ENCODE measurements at places on chromosomes 6 and 20.

DNA sequence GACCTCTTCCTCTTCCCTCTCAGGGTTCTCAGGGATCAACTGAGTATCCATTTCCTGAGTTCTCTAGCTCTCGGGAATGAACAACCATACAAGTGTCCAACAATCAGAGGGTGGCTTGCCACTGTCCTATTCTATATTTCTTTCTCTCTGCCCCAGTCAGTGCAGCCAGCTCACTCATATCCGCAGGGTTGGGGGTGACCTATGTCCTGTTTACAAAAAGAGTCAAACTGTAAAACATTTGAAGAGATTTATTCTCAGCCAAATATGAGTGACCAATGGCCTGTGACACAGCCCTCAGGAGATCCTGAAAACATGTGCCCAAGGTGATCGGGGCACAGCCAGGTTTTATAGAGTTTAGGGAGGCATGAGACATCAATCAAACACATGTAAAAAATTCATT lies 10.8 kb upstream of the BTN3A2 start:
- DNase-seq: no peak

GRCh38 chr6:16730738-16731477 lies 30.4 kb downstream of the ATXN1 start:
- peak; percentile 32 for DNase-seq

GRCh38 chr6:157037165-157037564 lies 260.0 kb downstream of the ARID1B start:
- DNase-seq: no peak

DNA sequence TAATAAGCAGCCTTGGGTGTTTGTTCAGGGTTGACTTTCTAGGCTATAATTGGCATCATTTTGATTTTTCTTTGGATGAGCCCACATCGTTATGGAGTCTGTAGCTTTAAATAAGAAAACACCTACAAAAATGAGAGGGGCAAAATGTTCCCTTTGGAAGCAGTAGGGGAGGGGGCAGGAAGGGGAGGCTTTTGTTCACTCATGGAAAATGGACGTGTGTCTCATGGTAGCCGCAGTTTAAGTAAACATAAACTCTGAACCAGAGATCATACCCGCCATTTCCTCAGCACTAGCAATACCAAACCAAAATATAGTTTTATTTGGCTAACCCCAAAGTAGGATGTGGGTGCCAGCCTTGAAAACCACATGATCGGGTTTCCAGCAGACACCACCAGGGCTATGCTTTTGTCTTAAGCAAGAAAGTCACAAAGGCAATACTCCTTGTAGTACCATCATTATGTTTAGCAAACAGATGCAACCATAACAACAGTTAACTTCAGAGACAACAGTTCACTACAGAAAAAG lies 572.5 kb upstream of the JAG1 start:
- no peak for DNase-seq

DNA sequence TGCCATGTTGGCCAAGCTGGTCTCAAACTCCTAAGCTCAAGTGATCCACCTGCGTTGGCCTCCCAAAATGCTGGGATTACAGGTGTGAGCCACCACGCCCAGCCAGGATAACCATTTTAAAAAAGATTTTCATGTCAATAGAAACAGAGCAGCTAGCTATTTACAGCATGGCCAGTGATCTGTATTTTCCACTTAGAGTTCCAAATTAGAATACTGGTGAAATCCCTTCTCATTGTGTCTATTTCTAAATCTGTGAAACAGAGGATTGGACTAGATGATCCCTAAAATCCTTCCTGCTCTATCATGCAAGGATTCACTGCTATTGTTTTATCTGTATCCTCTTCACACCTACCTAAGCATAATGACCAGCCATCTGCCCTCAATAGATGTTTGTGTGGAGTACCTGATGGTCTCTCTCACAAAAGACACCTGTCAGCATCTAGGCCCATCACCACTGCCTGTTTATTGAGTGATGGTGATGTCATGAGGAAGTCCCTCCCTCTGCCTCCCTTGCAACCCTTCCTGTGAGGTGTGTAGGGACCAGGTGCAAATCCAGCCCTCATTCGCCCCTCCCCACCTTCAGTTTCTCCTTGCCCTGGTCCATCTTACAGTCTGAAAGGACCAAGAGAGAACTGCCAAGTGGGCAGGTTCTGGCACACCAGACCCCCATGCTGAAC lies 26.5 kb upstream of the SMIM29 start:
- DNase-seq: no peak

DNA sequence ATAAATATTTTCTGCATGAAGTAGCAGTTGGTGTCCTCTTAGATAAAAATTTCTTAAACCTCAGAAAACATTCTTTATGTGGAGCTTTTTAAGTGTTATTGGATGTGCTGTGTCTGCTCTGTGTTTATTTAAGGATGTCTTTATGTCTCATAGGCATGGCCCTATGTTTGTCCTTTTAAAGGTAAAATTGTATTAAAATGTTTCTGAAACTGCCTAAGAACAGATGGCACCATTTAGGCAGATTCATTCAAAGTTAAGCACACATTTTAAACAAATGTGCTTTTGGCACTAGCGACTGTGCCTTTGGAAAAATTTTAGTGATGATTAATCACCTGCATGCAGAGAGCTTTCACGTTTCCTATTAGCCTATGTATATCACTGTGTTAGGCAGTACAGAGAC lies 125.2 kb downstream of the KIF6 start:
- DNase-seq: peak; percentile 48

DNA sequence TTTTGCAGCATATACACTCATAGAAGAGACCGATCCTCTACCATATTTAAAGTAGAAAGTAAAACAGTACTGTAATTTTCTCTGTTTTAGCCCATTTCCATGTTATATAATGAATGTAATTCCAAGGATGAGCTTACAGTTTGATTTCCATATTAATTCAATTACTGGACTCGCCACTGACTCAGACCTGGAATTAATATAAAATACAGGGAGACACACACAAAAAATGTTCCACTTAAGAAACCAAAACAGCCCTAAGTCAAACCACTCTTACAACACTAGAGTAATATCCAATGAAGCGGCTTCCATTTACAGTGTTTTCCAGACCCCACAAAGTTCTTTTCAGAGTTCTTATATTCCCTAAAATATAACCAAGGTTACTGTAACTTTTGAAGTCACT lies 110.6 kb downstream of the BACH2 start:
- no peak for DNase-seq

- no peak for DNase-seq
Observed at GRCh38 chr6:64948261-64948660, 758.8 kb downstream of the EYS start.

DNA sequence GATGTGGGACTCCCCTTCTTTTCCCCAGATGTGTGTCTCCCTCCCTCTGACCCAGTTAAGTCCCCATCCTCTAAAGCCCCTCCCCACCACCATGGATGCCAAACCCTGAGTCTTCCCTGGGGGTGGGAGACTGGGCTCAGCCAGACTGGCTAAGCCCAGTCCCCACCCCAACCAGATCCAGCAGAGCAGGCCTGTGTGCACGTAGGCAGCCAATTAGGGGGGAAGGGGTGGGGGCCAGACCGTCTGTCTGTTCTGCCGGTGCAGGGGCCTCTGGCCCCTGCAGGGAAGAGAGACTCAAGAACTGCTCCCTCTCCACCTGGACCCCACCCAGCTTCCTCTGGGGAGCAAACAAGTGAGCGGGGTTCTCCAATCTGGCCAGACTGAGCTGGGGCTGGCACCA lies 605 bp downstream of the COX4I2 start:
- no peak for DNase-seq

- no peak for DNase-seq
Observed at GRCh38 chr20:19609642-19610223, 148.3 kb upstream of the RIN2 start.

DNA sequence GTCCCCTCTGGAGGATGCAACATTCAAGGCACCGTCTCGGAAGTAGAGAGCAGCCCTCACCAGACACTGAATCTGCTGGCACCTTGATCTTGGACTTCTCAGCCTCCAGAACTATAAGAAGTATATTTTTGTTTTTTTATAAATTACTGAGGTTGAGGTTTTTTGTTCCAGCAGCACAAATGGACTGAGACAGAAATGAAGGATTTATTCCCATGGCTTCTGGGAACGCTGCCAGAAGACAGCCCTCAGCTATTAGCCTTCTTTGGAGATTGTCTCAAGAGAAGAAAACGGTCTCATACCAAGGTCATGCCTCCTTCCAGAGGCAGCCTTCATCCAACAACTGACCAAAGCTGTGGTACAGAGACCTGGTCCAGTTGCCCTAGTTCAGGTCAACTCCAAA lies 85.4 kb downstream of the CHMP4B start:
- DNase-seq: peak; percentile 55

- no peak for DNase-seq
Observed at GRCh38 chr6:154909821-154910220, 85.3 kb upstream of the TIAM2 start.

GRCh38 chr6:72787391-72788031 lies 165.6 kb downstream of the KCNQ5 start:
- DNase-seq: peak; percentile 93

GRCh38 chr20:19430641-19431315 lies 218.3 kb downstream of the SLC24A3 start:
- DNase-seq: no peak

- DNase-seq: no peak
Observed at GRCh38 chr20:15767586-15767985, 805.7 kb downstream of the KIF16B start.

DNA sequence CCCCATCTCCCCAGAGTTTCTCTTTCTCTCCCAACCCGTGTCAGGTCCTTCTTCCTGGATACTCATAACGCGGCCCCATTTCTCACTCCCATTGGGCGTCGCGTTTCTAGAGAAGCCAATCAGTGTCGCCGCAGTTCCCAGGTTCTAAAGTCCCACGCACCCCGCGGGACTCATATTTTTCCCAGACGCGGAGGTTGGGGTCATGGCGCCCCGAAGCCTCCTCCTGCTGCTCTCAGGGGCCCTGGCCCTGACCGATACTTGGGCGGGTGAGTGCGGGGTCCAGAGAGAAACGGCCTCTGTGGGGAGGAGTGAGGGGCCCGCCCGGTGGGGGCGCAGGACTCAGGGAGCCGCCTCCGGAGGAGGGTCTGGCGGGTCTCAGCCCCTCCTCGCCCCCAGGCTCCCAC lies at the start of gene HLA-F:
HLA-F (plus strand) TSS at position 173 of the 404 bp plus-strand sequence; CDS start at position 203, 30 bp downstream.
- DNase-seq: peak; percentile 86

- DNase-seq: no peak
Observed at GRCh38 chr6:39706819-39707335, 18.3 kb downstream of the KIF6 start.

- no peak for DNase-seq
Observed at GRCh38 chr20:41379551-41379950, 12.9 kb upstream of the EMILIN3 start.

GRCh38 chr6:143742955-143743255 lies 65.1 kb downstream of the PHACTR2 start:
- no peak for DNase-seq

- DNase-seq: no peak
Observed at GRCh38 chr6:51743999-51744398, 343.4 kb downstream of the PKHD1 start.

- no peak for DNase-seq
Observed at GRCh38 chr20:29326376-29327070, 1930.9 kb upstream of the DEFB115 start.

- DNase-seq: no peak
Observed at GRCh38 chr6:24287239-24287638, 70.6 kb downstream of the DCDC2 start.

GRCh38 chr20:43689165-43689564 lies 22.3 kb downstream of the MYBL2 start:
- no peak for DNase-seq

DNA sequence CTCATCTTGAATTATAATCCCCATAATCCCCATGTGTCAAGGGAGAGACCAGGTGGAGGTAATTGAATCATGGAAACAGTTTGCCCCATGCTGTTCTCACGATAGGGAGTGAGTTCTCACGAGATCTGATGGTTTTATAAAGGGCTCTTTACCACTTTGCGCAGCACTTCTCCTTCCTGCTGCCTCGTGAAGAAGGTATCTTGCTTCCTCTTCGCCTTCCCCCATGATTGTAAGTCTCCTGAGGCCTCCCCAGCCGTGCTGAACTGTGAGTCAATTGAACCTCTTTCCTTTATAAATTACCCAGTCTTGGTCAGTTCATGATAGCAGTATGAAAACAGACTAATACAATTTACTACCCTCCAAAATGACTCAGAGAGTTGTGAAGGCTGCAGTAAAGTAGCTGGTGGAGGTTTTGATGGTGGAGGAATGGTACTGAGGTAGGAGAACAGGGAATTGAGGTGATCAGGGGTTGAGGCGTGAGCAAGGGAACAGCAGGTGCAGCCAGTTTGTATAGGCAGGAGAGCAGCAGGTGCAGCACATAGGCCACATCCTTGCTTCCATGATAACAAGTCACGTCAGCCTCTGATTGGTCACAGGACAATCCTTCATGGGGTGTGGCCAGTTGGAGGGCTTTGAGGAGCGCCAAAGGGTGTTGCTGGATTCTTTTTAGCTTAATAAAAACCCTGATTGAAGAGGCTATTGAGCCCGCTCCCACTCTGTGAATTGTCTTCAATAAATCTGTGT lies 150.0 kb downstream of the CDC5L start:
- no peak for DNase-seq

- no peak for DNase-seq
Observed at GRCh38 chr6:157464653-157465535, 83.9 kb downstream of the ZDHHC14 start.

Measured in mesenchymal stem cell (in vitro differentiated cells and primary cell).